Stimulated activated CD4-positive, alpha-beta T cell treated with anti-CD3 and anti-CD28 coated beads, Interleukin-12 subunit alpha, Interleukin-12 subunit beta, amount 100 ng/mL, for 4 hours (primary cell): ENCODE measurements at places on chromosomes 5 and 9.
A peak's percentile ranks its signal among the peaks of the same experiment; 100 is the strongest.

- DNase-seq: no peak
Observed at GRCh38 chr5:93577854-93578812, 2.9 kb downstream of the NR2F1-AS1 start.

- no peak for DNase-seq
Observed at GRCh38 chr9:2085716-2086115, 70.6 kb downstream of the SMARCA2 start.

GRCh38 chr5:1004461-1005248 lies 3.9 kb upstream of the NKD2 start:
- peak; percentile 52 for DNase-seq

GRCh38 chr5:146628950-146629349 lies 113.0 kb upstream of the GPR151 start:
- no peak for DNase-seq

- no peak for DNase-seq
Observed at GRCh38 chr5:133325864-133326263, 274.1 kb downstream of the HSPA4 start.

DNA sequence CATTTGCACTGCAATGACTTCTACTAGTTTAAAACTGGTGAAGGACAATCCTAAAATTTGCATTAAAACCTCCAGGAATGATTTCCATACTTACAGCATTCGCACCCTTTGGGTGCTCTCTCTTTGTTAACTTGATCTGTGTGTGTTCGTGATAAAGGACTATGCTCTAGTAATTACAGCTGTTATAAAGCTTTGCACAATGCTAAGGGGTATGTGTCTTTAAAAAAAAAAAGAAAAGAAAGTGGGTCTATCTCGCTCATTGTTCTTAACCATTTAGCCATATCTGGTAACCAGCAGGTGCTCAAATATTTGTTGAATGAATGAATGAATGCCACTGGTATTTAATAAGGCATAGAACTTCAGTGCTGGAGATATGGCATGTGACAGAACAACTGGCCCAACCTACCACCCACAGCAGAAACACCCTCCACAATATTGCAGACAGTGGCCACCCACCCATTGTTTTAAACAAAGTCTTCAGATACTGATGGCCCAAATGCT lies 8.7 kb downstream of the TRIM36 start:
- no peak for DNase-seq

GRCh38 chr5:81800797-81801196 lies 49.9 kb upstream of the SSBP2 start:
- no peak for DNase-seq

- DNase-seq: no peak
Observed at GRCh38 chr5:167460449-167461020, 830.9 kb upstream of the WWC1 start.

DNA sequence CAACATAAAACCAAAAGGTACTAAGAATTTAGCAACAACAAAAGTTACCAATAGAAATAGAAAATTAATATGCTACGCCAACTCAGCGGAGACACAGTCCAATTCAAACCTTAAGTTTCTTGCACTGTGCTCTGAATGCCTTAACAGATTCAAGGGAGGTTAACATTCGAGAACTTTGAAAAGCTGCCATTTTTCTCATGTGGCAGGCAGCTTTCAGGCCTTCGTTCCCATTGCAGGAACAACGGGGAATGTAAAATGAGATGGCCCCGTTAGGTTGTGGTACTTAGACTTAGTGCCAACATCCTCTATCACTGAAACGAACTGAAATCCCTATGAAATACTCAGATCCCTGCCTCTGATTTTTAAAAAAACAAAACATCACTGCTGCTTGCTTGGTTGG lies 22.4 kb downstream of the FNBP1 start:
- no peak for DNase-seq

- no peak for DNase-seq
Observed at GRCh38 chr5:116154252-116154651, 69.4 kb downstream of the COMMD10 start.

DNA sequence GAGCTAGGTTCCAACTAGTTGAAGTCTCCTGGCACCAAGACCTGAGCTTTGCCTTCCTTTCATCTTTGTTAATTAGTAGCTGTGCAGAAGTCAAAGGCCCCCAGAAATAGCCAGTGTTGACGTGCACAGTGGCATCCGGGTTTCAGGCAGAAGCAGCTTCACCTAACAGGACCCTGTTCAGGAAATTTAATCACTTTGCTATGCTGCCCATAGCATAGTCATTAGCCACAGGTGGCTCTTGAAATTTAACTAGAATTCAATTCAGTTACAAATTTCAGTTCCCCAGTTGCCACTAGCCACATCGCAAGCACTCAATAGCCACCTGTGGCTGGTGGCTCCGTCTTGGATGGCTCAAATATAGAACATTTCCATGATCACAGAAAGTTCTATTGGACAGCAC lies 179.1 kb downstream of the GOLPH3 start:
- DNase-seq: no peak

GRCh38 chr9:132201780-132202703 lies 40.2 kb downstream of the NTNG2 start:
- DNase-seq: no peak

DNA sequence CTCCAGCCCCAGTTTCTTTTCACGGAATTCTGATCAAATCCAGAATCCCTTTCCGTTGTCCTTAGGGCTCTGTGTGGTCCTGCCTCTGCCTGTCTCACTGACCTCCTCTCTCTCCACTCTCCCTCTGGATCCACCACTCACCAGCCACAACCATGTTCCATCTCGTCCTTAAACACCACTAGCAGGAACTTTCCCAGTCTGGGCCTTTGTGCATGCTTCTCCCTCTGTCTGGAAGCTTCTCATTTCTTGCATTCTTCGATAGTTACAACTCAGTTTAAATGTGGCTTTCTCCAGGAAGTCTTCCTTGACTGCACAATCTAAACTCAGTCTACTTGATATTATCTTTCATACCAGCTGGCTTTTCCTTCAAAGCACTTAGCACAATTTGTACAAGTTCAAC lies 117.7 kb upstream of the MSX2 start:
- DNase-seq: no peak

- no peak for DNase-seq
Observed at GRCh38 chr9:969310-970150, 6.9 kb upstream of the DMRT3 start.

DNA sequence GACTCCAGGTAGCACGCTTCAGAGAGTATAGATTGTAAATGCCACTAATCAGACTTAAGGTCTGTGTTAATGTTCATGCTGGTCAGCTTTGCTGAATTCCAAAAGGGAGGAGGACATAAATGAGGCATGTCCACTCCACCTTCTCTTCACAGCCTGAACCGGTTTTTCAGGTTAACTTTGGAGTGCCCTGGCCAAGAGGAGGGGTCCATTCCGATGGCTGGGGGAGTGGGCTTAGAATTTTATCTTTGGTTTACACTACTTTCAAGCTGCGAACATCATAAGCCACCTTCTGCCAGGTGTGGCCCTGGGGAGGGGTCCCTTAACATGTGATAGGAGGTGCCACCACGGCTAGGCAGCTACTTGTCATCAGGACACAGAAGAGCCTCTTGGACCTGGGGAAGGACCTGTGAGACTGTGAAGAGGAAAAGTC lies 24.2 kb downstream of the ABO start:
- DNase-seq: no peak

DNA sequence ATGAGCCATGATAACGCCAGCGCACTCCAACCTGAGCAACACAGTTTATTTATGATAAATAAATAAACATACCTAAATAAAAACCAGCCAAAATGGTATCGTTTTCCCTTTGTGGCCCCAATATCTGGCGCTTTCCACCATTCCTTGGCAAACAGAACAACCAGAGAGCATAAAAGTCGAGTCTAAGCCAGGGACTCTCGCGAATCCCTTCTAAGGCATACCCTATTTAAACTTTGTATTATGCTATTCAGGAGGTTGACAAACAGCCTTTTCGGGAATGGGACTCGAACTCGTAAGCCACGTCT lies 386 bp upstream of the MATR3 start:
- no peak for DNase-seq

- DNase-seq: no peak
Observed at GRCh38 chr5:138981131-138981530, 106.0 kb upstream of the LRRTM2 start.

DNA sequence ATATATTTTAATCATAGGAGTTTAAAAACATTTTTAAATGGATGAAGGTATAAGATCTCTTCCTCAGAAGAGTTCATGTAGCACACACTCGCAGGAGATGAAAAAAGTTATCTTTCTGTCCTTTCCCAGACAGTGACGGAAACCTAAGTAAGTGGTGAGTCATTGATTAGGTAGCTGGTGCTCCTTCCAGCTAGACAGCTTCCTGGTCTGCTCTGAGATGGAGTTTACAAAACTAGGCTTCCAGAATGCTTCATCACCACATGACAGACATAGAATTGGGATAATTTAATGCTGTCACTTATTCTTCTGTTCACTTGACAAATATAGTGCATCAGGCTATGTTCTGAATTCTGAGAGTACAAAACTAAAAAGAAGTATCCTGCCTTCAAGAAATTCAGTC lies 2393.0 kb upstream of the C9orf72 start:
- no peak for DNase-seq

GRCh38 chr5:174078416-174078815 lies 32.9 kb downstream of the NSG2 start:
- DNase-seq: no peak

DNA sequence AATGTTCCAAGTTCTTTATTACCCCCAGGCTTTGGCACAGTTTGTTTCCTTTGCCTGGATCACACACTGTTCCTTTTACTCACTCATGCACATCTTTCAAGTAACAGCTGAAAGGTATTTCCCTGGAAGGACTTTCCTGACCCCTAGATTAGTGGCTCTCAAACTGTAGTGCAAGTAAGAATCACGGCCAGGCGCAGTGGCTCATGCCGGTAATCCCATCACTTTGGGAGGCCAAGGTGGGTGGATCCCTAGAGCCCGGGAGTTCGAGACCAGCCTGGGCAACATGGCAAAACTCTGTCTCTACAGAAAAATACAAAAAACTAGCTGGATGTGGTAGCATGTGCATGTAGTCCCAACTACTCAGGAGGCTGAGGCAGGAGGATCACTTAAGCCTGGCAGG lies 19.1 kb upstream of the DELE1 start:
- no peak for DNase-seq

GRCh38 chr9:13786711-13787110 lies 507.2 kb upstream of the MPDZ start:
- no peak for DNase-seq

- no peak for DNase-seq
Observed at GRCh38 chr5:851076-851475, 290 bp upstream of the ZDHHC11 start.

DNA sequence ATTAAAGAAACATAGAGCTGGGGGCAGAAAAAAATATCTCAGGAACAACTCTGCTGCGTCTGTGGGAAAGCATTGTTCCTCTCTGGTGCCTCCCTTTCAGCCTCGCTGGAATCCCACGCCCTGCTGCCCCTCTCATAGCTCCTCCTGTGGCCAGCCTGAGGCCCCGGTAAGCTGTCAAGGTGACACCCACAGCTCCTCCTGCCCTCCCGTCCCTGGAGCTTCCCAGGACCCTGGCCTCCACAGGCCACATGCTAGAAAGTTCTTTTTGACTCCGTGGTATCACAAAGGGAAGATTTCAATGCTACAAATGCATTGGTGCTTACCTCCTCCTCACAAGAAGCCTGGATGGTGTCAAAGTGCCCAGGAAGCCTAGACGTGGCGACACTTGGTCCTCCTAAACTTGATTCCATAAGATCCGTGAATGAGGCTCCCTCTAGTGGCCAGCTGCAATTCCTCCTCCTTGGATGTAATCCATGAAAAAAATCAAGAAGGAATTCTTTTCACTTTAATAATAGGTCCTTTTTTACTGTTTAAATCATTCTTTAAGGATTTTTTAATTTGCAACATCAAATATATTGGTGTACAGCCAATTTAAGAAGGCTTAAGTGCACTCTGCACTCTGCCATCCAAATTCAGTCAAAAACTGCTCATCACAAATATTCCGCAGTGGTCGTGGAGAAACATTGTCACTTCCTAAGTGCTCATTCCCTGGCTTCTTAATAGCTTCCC lies 104.9 kb downstream of the CFAP90 start:
- peak; percentile 33 for DNase-seq

GRCh38 chr5:61614606-61615005 lies 282.5 kb downstream of the ZSWIM6 start:
- DNase-seq: no peak

- DNase-seq: no peak
Observed at GRCh38 chr9:127192744-127193143, 70.3 kb upstream of the ANGPTL2 start.

- no peak for DNase-seq
Observed at GRCh38 chr5:172637740-172638139, 3.3 kb upstream of the NEURL1B start.

GRCh38 chr9:137241490-137242268 lies 592 bp downstream of the TUBB4B start:
- DNase-seq: peak; percentile 70

DNA sequence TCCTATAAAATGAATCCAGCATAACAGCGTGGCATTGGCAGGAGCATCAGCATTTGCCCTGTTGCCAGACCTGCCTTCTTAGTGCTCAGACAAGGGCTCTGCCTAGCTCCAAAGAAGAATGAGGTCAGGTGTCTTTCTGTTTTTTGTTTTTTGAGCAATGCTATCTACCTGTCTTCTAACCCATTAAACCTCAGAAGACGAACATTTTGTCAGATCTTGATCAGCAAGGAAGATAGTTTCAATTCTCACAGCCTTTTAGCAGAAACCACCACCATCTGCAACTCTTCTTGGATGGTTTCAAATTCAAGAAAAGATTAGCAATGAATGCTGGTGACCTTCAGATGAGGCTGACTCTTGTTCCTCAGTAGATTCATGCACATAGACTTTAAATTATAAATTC lies 103.5 kb upstream of the IQGAP2 start:
- DNase-seq: no peak

- no peak for DNase-seq
Observed at GRCh38 chr9:89775641-89776040, 170.8 kb downstream of the GADD45G start.

GRCh38 chr5:107696080-107696479 lies 25.3 kb upstream of the EFNA5 start:
- no peak for DNase-seq

DNA sequence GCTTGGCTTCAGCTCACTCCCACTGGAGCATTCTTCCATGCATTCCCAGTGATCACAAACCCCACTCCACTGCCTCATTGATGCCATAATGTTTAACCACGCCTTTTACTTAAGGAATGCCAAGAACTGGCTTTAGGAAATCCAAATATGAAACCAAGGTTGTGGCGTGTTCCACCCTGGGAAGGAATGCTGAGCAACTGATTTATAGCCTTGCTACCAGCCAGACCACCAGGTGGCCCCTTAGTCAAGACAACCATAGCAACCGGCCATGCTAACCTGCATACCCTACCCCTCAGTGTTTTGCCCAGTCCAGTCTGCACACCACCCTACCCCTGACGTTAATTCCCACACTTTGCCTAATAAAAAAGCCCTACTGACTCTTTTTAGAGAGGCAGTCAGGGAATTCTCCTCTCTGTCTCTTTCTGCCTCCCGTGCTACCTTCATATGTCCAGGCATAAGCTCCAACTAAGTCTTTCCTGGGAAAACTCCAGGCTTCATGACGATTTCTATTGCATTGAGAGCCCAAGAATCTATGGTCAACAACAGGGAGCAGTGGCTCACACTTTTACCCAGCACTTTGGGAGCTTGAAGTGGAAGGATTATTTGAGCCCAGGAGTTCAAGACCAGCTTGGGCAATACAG lies 27.0 kb upstream of the PRRC2B start:
- no peak for DNase-seq
